ENCODE measurements at places on chromosomes 7 and 10.

GRCh38 chr10:63366933-63367332 lies 98.8 kb downstream of the JMJD1C start:
- no peak for DNase-seq

DNA sequence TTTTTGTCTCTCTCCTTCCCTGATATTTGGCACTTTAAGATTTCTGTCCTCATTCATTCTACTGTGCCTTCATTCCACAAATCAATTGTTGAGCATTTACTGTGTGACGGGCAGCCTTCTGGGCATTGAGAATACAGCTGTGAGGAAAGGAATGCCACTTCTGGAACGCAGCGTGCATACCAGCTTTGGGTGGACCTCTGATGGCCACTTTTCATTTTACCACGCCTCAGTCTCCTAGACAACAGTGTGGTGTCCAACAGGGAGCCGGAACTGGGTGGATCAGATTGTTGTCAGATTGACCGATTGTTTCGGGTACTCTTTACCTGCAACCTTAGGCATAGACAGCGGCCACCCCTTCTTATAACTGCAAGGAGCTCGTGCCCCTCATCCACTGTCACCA lies 222.7 kb upstream of the DPP6 start:
- no peak for DNase-seq

- no peak for DNase-seq
Measured at GRCh38 chr10:36283827-36284226, 641.7 kb upstream of the FZD8 start.

DNA sequence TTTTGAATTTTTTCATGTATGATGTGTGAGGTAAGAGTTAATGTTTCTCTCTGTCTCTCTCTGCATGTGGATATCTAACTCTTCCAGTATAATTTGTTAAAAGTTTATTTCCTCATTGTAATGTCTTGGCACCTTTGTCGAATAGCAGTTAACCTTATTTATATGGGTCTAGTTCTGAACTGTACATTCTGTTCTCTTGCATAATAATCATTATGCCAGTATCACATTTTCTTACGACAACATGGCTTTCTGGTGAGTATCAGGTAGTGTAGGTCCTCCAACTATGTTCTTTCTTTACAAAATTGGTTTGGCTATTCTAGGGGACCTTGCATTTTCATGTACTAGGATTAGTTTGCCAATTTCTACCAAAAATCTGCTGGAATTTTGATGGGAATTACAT lies 337.0 kb upstream of the FZD8 start:
- DNase-seq: no peak

- no peak for DNase-seq
Measured at GRCh38 chr7:106140406-106141173, 28.5 kb upstream of the SYPL1 start.

GRCh38 chr10:30784524-30784896 lies 155.0 kb upstream of the LYZL2 start:
- DNase-seq: no peak

GRCh38 chr7:98985406-98985805 lies 107.1 kb downstream of the TRRAP start:
- no peak for DNase-seq

DNA sequence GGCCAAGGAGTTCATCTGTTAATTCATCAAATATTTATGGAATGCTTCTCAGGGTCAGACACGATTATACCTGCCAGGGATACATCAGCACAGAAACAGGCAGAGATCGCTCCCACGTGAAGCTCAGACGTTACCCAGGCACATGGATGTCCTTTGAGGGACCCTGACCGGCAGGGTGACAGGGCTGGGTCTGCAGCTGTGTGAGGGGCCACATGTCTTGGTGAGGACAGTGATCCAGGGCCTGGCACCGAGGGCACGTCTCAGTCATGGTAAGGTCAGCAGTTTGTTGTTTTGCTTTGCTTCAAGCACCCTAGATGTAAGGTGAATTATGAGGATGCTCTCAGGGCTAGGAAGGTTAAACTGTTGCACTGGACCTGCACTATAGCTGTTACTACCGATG lies 227.9 kb downstream of the WDR37 start:
- no peak for DNase-seq

All from femur (tissue), 1 donor.